Muscle of arm (tissue), 14 donors: ENCODE measurements at places on chromosomes 2 and 18. TPM values are rescaled to one million over a fixed set of nuclear protein-coding genes. Genes with fewer than 3 reads are reported as not detected.

The SAG gene
- polyA plus RNA-seq, result not detected

The RAB27B gene
- polyA plus RNA-seq, result 3.0 TPM

The RTP5 gene
- polyA plus RNA-seq, result not detected

The WDR7 gene
- polyA plus RNA-seq, result 10.6 TPM

The MARCHF7 gene
- polyA plus RNA-seq, result 159 TPM

The GPR39 gene
- polyA plus RNA-seq, result 0.19 TPM

The RAX gene
- polyA plus RNA-seq, result not detected

The TRABD2A gene
- polyA plus RNA-seq, result not detected

The CDH2 gene
- polyA plus RNA-seq, result not detected

The CDK5R2 gene
- polyA plus RNA-seq, result not detected

GRCh38 chr2:172333235-172333977 lies 94.0 kb upstream of the ITGA6 start:
- DNase-seq, result no peak

DNA sequence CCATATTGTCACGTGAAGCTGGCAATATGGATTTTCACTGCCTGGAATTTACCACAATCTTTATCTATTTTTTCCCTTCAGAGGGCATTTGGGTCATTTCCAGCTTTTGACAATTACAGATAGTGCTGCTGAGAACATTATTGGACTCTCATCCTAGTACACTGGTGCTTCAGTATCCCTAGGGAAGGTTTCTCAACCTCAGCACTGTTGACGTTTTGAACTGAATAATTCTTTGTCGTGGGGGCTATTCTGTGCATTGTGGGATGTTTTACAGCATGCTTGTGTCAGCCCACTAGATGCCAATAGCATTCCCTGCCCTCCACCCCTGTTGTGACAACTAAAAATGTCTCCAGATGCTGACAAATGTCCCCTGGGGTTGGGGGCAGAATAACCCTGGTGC lies 185.7 kb downstream of the TPGS2 start:
- DNase-seq, result no peak

DNA sequence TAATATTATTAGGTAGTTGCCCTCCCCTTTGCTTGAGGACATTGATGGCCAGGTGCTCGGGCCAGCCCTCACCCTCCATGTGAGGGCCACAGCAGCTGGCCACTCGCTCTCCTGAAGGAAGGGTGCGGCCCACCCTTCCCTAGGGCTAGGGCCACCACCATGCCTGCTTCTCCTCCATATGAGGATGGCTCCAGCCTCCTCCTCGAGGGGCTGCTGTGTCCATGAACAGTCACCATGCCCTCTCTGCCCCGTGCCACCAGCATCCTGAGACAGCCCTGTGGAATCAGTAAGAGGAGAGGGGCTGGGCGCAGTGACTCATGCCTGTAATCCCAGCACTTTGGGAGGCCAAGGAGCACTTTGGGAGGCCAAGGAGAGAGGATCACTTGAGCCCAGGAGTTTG lies 2.4 kb downstream of the GPR17 start:
- no peak for DNase-seq

- no peak for DNase-seq
These were observed 258.3 kb downstream of the PRKCE start for GRCh38 chr2:45909677-45910191.

GRCh38 chr2:130846686-130847375 lies 10.1 kb downstream of the ARHGEF4 start:
- DNase-seq, result no peak

- DNase-seq, result no peak
These were observed 20.0 kb upstream of the STAT4 start for GRCh38 chr2:191170773-191171172.

DNA sequence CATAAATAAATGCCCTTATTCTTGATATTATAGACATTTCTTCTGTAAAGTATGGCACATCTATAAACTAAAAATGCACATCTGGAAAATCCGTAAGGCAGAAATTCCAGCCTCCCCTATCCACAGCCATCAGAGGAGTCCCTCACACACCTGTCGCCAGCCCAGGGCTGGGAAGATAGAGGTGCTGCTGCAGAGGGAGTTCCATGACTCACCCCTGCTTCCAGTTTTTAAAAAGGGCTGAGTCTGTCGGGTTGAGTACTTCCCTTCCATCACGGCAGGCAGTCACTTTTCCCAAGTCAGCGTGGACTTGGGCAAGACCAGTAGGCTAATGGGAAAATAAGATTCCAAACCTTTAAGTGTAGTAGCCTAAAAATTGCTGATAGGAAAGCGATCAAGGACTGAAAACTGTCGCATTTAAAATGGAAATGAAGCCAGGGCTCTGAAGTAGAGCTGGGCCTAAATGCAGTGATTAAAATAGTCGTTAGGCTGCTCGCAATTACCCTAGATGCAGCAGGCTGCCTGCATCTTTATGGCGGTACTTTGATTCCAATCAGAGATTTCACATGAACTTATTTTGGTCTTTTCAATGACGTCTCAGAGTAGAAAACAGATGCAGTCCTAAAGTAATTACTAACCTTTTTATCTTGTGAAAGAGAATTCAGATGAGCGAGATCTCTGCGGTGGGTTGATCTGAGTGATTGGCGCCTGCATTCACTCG lies 280.5 kb downstream of the AGAP1 start:
- no peak for DNase-seq
